Mesothelial cell of epicardium (in vitro differentiated cells): ENCODE measurements at places on chromosomes 6 and 20.

DNA sequence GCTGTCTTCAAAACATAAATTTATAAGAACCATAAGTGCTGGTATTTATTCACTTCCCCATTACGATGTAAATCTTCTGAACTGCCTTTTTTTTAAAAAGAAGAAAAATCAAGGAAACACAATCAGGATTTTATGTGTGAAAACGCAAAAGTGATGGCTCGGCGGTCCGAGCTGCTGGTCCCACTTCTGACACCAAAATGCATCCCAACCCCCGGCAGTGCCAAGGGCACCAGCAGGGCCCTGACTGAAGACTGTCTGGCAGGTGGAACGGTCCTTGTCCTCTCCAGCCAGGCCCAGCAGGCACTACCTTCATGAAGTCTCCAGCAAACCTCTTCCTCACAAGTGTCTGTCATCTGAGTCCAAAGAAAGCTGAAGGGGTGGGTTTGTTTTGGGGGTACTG, 41.2 kb downstream of the TBC1D7 start:
- DNase-seq = no peak

- DNase-seq = no peak
Observed at GRCh38 chr6:13920552-13920951, 4.2 kb upstream of the RNF182 start.

DNA sequence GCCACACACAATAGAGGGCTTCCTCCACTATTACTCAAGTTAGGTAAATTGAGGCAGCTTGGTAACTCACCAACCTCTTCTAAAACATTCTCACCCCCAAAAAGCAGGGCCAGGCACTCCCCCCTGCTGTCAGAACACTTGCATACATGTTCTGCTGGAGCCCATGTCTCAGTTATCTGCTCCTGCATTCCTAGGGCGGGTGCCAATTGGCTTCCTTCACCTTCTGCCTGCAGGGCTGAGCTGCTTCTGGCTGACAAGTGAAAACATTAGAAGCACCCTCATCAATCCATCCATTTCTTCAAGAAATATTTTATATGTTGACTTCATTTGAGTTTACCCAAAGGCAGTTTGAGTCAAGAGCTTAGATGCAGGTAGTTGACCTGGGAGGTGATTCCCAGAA, 4.5 kb upstream of the ENTPD6 start:
- no peak for DNase-seq

DNA sequence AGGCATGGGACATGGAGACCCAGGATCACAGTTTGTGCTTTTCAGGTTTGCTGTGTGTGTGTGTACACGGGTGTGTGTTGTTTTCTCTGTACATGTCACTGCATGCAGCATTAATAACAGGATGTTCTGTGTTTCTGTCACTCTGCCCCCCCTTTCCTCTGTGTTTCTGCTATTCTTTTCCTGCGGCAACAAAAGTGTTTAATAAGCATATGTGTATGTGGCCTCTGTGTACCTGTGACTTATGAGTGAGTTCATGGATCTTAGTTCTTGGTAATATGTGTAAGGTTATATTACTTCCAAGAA, 9.8 kb downstream of the SYNGAP1 start:
- DNase-seq = no peak

- no peak for DNase-seq
Observed at GRCh38 chr6:47698342-47698787, at the start of gene ADGRF4. ADGRF4 (plus strand) TSS chr6:47698580; CDS start chr6:47707246, 8,666 bp downstream.

GRCh38 chr6:136334465-136334846, 44.8 kb upstream of the BCLAF1 start:
- DNase-seq = no peak

- DNase-seq = no peak
Observed at GRCh38 chr6:137800762-137801161, 66.3 kb upstream of the TNFAIP3 start.

GRCh38 chr6:143506620-143507019, 4.9 kb downstream of the FUCA2 start:
- DNase-seq = no peak
